ENCODE measurements at places on chromosomes 6 and 20.

- no peak for DNase-seq
Measured at GRCh38 chr20:57573894-57574293, 13.0 kb downstream of the PCK1 start.

DNA sequence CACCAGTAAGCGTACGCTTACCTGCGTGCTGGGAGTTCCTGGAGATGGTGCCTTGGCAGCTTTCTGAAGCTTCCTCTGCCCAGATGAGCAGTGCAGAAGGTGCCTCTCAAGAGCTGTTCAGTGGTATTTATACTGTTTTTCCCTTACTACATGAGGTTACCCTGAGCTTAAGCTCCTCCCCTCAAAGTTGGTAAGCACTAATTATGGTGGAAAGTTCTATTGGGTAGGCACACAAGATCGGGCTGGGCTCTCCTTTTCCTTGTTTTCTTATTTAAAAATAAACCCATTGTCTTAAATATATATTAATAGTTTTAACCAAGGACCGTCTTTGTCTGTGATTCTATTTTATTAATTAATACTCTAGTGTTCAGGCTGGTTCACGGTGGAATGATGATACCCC, at the start of gene COL10A1:
Gene COL10A1 (minus strand): TSS at position 101 of the 400 bp plus-strand sequence. CDS start 640 bp downstream, outside the sequence.
- no peak for DNase-seq

DNA sequence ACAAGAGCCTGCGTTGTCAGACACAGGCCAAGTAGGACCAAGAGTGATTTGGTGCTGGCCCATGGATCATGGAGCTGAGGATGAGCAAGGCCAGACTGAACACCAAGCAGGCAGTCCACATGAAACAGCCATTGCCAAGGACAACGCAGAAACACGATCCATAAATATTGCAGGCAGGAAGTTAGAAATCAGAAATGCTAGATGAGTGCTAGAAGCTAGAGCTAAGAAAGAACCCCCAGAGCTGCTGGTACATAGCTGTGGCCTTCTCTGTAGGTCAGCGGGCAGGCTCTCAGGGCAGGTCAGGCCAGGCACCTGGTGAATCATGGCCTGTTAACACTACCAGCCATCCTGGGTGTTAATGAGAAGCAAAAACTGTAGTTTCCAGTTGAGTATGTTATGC, 119.7 kb downstream of the ALDH8A1 start:
- DNase-seq = peak; percentile 56

DNA sequence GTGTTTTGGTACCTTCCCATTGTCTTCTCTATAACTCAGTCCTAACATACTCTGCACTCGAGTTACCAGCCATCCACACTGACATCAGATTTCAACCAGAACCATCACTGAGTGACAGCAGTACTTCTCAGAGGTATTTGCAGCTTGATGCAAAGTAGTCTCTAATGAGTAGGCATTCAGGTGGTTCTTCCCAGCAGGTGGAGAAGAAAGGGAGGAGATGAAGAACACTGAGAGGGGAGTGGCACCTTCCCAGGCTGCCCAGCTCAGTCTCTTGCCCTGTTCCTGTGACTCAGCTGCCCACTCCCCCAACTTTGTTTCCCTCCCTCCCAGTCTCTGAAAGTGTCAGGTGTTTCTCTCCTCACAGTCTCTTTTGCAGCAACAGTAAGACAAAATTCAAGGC, 38.7 kb upstream of the SMIM28 start:
- DNase-seq = no peak

GRCh38 chr6:38166411-38167240, 347.1 kb downstream of the ZFAND3 start:
- no peak for DNase-seq
